ENCODE measurements at places on chromosomes 13 and 19.

DNA sequence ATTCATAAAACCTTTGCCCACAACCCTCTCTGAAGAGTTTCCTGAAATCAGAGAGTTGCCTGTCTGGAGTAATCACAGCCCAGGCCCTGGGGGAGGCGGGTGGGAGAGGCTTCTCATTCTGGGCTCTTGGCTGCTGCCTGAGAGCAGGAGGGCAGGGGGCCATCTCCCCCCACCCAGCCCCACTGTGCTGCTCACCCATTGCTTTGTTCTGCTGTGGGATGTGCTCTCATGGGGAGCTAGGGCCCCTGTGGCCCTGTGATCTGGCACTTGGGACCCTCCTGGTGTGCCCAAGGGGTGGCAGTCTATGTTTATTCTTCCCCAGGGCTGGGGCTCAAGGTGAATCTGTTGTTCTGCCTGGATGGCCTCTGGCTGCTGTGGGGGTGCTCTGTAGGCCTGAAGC, 6.1 kb downstream of the KCTD15 start:
- DNase-seq: no peak

DNA sequence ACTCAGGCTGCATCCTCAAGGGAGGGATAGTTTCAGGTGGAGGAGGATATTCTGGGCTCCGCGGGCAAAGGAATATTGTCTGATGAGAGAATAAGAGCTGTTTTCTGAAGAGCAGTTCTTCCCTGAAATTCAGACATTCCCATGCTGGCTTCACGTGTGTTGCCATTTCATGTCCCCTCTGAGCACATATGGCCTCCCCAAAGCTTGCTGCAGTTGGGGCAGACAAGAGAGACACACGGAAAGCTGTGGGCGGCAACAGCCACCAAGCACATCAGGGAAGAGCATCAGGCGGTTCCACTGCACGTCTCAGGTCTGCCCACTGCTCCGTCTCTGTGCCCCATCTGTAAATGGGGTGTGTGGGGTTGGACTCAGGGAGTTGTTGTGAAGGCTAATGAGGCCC, 247.5 kb upstream of the TSHZ3 start:
- no peak for DNase-seq

GRCh38 chr19:49690656-49691242, at the start of gene CPT1C:
TSS of gene CPT1C (plus strand) at chr19:49691116. CDS start at chr19:49692253, 1,137 bp downstream.
- peak; percentile 45 for DNase-seq

GRCh38 chr13:32113532-32113931, 82.0 kb downstream of the FRY start:
- DNase-seq: no peak

DNA sequence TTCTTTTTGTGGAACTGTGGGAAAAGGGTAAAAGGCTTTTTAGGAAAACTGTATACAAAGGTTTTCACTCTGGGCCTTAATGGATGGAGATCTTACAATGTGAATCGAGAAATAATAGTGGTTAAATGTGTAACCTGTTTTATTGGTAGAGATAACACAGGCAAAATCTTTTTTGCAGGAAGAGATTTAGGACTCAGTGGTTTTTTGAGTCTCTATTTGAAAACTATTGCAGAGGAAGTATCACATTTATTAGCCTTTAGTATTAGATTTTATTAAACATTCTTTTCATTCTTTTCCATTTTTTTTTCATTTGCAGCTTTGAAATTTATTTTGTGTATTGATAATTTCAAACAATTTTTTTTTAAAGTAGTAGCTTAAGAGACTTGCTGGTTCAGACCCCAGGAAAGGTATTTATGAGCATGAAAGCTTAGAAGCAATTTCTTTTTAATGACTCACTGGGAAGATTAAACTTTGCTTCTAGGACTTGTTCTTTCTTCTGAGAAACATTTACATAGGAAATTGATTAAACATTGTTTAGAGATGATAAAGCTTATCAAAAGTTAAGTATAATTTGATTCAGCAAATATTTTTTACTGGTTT, 10.5 kb downstream of the KLF5 start:
- DNase-seq: no peak

Data from NCI-H2081 treated with DMSO at 0.1 percent for 48 hours (cell line).